Tongue (tissue), 3 donors: ENCODE measurements at places on chromosomes 5 and 9. TPM values are rescaled to one million over a fixed set of nuclear protein-coding genes. Genes with fewer than 3 reads are reported as not detected.

The SCGB3A1 gene
- 16.5 TPM for total RNA-seq

GRCh38 chr5:108381954-108382783, at the start of gene FBXL17:
Gene FBXL17, minus strand, starts transcription at chr5:108382098.
- peak; percentile 96 for DNase-seq

- no peak for DNase-seq
Measured at GRCh38 chr5:135553688-135554462, 18.1 kb upstream of the NEUROG1 start.

DNA sequence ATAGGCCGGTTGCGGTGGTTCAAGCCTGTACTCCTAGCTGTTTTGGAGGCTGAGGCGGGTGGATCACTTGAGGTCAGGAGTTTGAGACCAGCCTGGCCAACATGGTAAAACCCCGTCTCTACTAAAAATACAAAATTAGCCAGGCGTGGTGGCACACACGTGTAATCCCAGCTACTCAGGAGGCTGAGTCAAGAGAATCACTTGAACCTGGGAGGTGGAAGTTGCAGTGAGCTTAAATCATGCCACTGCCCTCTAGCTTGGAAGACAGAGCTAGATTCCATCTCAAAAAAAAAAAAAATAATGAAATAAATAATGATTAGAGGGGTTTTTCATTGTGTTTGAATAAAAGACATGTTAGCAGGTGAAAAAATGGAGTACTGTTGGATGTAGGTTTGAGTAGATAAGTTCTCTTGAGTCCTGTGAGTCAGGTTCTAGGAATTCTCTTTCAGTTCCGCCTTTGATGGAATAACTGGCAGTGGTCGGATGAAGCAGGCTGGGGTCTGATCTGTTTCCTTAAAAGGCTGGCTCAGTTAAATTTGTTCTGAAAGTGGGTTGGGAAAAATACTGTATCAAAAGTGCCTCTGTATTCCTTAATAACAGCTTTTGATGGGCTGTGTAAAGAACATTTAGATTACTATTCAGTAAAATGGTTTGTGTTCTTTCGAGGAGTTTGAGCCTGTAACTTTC, 73.2 kb downstream of the AOPEP start:
- no peak for DNase-seq

- DNase-seq = peak; percentile 49
Measured at GRCh38 chr9:137836831-137837241, 40.7 kb upstream of the CACNA1B start.

GRCh38 chr9:36470643-36471290, 70.7 kb upstream of the RNF38 start:
- peak; percentile 25 for DNase-seq
